Urothelium cell line (cell line): ENCODE measurements at places on chromosomes 3 and 15.
A peak's percentile ranks its signal among the peaks of the same experiment; 100 is the strongest.

DNA sequence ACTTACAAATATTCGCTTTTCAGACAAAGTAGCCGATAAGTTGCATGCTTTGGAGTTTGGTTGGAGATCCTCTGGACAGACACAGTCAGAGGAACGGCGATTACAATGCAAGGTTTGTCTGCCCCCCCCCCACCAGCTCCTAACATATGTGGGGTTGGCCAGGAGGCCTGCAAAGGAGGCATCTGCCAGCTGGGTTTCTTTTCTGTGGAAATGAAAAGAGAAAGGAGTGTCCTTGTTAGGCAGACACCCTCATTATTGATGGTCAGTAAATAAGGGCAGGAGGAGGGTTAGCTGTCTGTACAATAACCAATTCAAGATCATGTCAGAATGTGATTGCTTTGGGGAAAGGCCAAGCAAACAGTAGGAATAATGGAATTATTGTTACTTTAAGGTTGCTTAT is 49.1 kb downstream of the TLNRD1 start:
- DNase-seq: no peak

- peak; percentile 13 for DNase-seq
These were observed 335.9 kb upstream of the EPHA6 start for GRCh38 chr3:96478496-96478895.

DNA sequence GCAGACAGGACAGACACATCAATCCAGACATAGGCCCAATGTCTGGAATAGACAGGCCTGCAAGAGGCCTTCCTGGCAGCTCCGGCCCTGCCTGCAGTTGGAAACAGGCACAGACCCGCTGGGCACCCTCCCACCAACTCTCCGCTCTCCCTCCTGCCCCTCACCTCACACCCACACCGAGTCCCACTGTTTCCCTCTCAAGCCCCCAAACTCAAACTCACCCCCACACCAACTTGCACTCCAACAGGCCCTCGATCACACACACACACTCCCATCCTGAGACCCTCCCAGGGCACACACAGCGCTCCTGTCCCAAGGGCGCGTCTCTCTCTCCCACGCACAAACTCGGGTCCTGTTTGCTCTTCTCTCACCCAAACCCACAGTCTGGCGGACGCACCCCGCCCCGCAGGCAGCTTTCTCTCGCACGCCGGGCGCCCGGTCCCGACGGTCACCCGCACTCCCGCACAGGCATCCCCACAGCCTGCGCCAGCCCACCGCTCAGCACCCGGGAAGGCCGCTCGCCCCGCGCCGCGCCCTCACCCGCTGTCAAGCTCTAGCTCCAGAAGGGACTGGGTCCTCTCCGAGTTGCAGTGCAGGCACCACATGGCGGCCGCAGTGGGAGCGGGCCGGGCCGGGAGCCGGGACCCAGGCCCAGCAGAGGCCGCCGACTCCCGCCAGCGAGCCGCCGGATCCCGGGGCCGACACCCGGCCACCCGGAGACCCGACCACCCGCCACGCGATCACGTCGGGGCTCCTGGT is 106.2 kb downstream of the IQSEC1 start:
- peak; percentile 26 for DNase-seq

DNA sequence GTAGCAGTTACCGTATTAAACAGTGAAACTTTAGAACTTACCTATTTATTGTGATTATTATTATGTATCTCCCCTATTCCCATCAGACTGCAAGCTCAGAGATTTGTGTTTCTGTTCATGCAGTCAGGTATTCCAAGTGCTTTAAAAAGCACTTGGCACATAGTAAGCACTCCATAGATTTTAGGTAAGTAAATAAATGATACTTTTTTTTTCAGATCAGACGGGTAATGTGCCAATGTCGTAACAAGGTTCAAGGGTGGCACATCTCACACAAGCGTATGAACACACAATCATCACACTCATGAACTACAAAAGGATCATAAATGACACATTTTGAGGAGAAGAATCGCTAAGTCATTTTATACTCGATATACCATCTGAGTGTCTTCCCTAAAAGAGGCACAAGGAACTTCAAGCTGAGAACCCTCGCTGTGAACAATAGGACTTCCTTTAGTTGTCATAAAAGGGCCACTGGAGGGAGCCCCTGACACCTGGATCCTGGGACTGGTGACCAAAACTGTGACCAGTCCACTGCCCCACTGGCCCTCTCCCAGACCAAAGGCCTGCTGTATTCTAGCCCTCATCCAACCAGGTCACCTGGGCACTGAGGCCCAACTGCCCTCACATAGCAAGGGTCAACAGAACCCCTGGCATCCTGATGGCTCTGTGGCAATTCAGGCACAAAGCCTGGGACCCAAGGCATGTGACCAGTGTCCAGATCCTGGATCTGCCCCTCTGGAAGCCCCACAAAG is 32.1 kb downstream of the KIF9 start:
- peak; percentile 33 for DNase-seq

DNA sequence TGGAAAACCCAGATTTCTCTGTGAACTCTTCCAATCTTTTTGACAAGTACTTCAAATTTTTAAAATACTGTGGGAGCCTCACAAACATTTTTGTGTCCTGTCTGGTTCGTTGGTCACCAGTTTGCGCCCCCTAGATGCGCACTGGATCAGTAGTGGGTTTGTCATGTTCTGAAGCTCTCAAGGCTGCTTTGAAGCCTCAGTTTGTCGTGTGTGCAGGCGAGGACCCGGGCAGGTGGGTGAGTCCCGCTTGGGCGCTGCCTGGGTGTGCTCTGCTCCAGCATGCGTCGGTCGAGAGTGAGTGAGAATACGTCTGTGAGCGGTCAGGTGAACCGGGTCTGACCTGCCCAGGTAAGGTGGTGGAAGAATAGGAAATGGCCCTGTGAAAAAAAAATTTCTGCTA is 17.3 kb upstream of the AEN start:
- no peak for DNase-seq
